ENCODE measurements at places on chromosomes 13 and 19. TPM values are rescaled to one million over a fixed set of nuclear protein-coding genes. Genes with fewer than 3 reads are reported as not detected.

ZNF816 gene
- total RNA-seq, result 17.2 TPM

ADAMTSL5 gene
- total RNA-seq, result 10.6 TPM

- no peak overlapping the region for H3K27ac ChIP-seq
- H3K4me1 ChIP-seq, result no peaks in the 10 kb centered on the region
These were observed 319.3 kb downstream of the RFC3 start for GRCh38 chr13:34137200-34137599.

PSG1 gene
- not detected for total RNA-seq

SYDE1 gene
- 23.7 TPM for total RNA-seq

ZNF274 gene
- 27.2 TPM for total RNA-seq

ZNF888 gene
- total RNA-seq, result 8.9 TPM

NOTCH3 gene
- total RNA-seq, result 139 TPM

PPP1R13L gene
- 110 TPM for total RNA-seq

DNA sequence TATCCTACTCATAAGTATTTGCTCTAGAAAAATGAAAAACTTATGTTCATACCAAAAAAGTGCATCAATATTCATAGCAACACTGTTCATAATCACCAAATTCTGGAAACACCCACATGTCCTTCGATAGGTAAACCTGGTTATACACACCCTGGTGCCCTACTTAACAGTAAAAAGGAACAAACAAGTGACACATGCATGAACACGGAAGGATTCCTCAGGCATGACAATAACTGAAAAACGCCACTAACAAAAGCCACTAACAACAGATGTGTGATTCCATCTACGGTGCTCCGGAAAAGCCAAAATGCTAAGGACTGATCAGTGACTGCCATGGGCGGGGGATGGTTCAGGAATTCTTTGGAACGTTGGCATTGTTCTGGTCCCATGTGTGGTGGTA lies 65.5 kb downstream of the STK24 start:
- no peak for DNase-seq
- H3K36me3 ChIP-seq, result peaks cover 20% of the 10 kb centered on the region
- H3K27me3 ChIP-seq, result no peaks in the 10 kb centered on the region
- H3K27ac ChIP-seq, result no peak overlapping the region
- peaks cover 57% of the 10 kb centered on the region for H3K4me1 ChIP-seq

GRCh38 chr13:72539925-72540324 lies 187.5 kb downstream of the MZT1 start:
- no peaks in the 10 kb centered on the region for H3K36me3 ChIP-seq
- peaks cover 17% of the 10 kb centered on the region for H3K27me3 ChIP-seq
- peaks cover 6% of the 10 kb centered on the region for H3K4me1 ChIP-seq
- no peak overlapping the region for H3K4me3 ChIP-seq

All from type B pancreatic cell (in vitro differentiated cells).